ENCODE measurements at places on chromosomes 1 and 21.

- no peak for DNase-seq
These were observed 136.4 kb downstream of the SETD4 start for GRCh38 chr21:35923971-35924370.

GRCh38 chr1:65170511-65171142, 22.6 kb downstream of the AK4 start:
- no peak for DNase-seq

DNA sequence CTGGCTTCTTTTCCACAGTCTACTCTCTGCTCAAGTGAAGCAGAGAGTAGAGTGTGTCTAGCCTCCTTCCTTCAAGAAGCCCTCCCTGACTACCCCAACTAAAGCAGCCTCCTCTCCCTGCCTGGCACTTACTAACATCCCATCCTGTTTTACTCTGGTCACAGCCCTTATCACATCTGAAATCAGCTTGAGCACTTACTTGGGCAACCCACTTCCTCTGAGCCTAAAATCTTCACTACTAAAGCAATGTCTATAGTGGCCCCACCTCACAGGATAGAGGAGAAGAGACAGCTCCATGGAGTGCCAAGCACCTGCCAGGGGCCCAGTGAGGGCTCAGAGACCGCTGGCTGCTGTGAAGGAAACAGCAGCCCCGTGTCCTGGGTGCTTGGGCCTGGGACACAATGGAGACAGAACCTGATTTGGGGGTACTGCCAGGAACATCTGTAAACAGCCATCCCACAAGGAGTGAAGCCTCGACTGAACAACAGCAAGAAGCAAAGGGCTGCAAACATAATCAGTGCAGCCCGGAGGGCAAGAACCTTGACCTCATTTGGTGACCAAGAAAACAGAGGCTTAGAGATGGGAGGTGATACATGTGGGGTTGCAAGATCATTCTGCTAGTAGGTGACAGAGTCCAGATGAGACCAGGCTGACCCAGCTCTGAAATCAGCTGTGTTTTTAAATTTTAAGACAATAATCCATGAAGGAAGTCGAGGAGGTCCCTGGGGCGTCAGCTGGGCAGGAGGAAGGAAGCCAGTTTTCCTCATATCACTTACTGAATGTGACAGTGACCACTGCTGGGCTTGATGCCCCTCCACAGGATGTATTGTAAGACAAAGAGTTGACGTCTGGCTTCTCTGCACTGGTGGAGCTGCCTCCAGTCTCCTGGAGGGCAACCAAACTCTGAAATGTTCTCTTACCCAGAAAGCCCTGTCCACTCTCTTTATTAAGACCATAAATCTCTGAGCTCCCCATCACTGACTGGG, 710.6 kb downstream of the MATN1 start:
- DNase-seq: no peak

DNA sequence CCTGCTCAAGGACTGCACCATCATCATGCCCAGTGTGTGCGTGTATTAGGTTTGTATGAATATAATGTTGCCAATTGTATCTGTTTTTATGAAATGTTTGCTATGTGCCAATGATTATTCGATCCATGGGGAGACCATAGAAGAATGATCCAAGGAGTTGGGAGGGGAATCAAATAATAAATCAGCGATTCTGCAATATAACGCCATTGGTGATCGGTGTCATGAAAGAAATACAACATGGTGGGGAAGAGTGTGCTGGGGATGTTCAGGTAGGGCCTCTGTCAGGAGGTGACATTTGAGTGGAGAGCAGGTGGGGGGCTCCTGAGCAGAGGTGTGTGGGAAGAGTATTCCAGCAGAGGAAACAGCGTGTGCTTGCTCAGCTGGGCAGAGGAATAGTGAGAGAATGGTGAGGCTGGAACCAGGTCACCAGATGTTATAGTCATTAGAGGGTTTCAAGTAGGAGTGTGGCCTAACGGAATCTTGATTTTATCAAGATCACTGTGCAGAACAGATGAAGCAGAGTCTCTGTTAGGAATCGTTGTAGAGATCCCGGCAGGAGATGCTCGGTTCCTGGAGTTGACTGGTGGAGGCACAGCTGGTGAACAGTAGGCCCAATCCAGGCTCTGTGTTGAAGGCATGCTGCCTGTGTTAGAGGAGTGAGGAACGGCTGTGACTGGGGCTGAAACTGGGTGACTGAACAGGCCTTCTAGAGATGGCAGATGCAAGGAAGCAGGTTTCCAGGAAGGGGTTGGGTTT, 2.9 kb upstream of the ZNF496 start:
- DNase-seq: no peak

DNA sequence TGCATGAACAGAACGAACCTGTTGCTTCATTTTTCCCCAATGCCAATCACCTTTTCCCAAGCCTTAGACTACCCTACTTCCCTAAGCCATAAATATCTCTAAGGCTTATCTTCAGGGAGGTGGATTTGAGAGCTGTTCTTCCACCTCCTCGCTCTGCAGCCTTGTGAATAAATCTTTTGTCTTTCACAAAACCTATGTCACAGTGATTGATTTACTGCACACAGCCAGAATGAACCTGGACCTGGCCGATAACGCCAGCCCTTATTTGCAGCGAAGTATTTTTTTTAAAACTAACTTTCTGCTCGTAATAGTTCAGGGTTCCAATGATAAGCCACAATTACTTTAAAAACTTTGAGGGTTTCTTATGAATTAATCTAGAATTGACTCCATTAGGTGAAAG, 632.6 kb downstream of the PTPRU start:
- DNase-seq: no peak

DNA sequence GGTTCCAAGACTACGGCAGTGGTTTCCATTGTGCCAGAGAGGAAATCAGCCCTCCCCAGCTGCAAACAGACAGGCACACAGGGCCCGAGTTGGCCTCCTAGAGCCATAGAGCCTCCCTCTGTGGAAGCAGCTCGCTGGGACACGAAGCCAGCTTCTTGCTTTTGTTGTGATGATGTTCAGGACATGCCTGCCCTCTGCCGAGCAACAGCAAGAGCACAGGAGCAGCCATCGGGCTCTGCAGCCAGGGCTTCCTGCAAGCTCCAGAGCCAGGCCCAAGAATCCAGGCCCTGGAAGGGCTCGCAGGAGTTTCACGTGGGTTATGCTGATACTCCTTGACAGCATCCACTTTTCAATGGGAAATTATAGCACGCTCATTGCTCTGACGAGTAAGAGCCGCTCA, 18.5 kb downstream of the NPHP4 start:
- no peak for DNase-seq

DNA sequence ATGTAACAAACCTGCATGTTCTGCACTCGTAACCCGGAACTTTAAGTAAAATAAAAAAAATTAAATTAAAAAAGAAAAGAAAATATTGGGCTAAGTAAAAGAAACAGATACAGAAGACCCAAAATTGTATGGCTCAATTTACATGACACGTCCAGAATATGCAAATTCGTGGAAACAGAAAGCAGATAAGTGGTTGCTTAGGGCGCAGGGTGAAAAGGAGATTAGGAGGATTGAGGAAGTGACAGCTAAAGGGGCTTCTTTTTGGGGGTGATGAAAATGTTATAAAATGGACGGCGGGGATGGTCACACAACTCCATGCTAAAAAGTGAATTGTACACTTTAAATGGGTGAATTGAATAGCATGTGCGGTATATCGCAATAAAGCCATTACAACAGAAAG, 27.4 kb upstream of the ZBTB21 start:
- DNase-seq: no peak

- DNase-seq: no peak
These were observed 333.3 kb upstream of the PLXNA2 start for GRCh38 chr1:208577381-208577905.

DNA sequence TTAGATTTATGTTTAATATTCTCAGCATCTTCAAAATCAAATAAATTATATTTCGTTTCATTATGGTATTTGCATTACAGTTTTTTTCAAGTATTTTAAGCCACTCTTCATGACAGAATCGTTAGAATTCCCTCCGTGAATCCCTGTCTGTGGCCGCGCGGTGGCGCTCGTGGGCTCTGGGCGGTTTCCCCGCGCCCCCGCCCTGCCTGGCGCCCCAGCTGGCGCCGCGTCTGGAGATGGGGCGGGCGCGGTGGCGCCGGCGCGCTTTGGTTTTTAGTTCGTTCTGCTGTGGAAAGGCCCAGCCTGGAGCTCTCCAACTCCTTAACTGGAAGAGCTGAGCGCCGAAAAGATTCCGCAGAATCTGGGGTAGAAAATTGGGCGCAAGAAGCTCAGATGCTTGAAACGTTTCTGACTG, 25.7 kb downstream of the PRMT2 start:
- DNase-seq: no peak

GRCh38 chr1:18913065-18913835, 10.9 kb upstream of the ALDH4A1 start:
- DNase-seq: peak; percentile 75

GRCh38 chr1:42006836-42007235, 88.1 kb upstream of the HIVEP3 start:
- DNase-seq: no peak

DNA sequence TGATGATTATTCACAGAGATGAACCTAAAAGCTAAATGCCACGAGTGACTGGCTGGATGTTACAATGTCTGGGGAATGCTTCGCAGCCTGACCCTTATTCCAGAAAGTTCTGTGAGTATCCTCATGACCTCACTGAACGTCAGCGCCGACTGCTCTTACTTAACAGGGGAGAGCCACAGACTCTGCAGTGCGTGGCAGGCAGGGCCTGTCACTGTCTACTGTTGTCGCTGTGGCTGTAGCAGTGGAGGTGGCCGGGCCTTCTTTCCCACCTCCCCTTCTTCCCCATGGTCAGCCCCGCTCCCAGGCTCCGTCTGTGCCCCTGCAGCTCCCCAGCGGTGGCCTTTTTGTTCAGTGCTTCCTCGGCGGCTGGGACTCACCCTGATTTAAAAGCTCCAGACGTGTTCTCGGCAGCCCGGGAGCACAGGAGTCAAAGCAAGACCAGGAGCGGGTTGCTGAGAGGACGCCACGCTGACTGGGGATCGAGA, 52.2 kb upstream of the TARBP1 start:
- DNase-seq: no peak

DNA sequence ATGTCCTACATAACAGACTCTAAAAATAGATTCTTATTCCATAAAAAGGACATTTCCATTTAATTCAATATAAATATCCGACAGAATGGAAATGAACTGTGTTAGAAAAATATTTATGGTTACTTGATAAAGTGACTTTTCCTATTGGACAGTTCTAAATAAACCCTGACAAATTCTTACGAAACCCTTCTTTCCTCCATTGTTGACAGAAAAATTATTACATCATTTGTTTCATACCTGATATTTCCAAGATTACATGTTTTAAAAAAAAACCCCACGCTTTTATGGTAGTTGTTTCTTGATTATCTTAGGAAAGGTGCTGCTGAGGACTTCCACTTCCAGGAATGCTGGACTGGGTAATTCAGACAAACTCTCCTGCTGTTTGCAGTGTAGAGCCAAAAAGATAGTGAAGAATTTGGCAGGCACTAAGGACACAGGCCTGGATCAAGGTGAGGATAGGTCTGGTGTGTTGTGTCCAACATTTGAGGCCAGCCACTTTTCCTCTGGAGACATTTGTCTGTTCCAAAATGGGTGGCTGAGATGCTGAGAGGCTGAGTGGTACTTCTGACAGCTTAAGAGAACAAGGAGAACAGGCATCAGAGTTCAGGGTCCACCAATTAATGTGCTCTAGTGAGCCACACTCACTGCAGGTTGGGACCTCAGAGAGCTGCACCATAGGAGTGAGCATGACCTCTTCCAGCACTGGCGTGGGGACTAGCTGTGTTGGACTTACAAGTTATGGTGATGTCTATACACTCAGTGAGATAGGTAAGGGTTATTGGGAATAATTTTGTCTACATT, 7.0 kb upstream of the C1orf116 start:
- no peak for DNase-seq

DNA sequence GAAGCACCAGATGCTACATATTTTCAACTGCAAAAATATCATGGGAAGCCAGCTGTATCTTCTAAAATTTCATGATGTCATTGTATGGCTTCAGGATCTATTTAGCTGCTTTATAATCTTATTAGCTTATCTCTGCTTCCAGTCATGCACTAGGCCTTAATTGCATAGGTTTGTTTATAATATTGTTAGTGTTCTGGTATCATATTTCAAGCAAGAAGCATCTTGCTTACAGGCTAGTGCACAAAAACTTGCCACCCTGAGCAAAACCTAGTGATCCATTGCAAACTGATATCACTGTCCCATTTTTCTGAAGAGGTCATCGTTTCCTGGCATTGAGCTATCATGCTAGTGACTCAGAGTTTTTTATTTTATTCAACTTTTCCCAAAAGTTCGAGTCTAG, 15.7 kb upstream of the NRIP1 start:
- no peak for DNase-seq

DNA sequence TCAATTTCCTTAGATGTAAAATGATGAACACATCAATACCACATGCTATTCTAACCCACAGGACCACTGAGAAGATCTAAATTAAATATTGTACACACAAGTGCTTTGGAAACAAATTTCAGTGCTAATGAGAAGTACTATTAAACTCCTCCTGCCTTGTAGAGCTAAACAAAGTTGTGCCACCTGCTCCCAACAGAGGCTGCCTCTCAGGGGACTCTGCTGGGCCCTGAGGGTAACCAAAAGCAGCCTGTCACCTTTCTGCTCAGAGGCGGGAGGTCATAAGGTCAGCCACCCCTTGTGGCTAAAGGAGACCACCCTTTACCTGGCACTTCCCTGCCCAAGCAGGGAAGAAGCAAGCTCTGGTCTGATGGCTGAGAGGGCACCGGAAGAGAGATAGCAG, 6.3 kb downstream of the SLC9A1 start:
- DNase-seq: no peak

GRCh38 chr1:18261891-18262290, 154.3 kb downstream of the IGSF21 start:
- no peak for DNase-seq

All from GM18507 (cell line).